K562 (cell line): ENCODE measurements at places on chromosomes 2 and 18.
A peak's percentile ranks its signal among the peaks of the same experiment; 100 is the strongest.

DNA sequence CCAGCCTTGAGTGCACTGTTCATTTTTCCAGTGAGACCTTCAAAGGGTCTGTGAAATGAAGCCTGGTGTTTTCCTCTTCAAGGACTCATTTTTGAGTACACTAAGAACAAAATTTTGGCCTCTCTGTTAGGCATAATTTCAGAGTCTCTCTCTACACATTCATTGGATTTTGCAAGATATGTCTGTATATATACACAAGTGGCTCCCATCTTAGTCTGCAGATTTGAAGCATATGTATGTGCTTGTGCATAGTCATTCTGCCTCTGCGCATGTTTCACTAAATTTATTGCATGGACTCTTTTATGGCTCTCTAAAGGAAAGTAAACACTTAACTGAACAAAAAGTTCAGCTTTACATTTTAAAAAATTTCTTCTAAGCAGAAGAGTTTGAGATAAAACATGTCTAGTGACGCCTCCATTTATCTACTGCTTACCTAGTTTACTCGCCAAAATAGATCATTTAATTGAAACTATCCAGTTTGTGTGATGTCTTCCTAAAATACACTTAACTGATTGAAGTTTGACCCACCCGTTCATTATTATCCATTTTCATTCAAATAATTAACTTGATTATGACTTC is 145.9 kb downstream of the FMNL2 start:
- no peaks in the 10 kb centered on the region for H3K27me3 ChIP-seq
- DNase-seq: no peak
- no peak overlapping the region for H3K27ac ChIP-seq
- no peaks in the 10 kb centered on the region for H3K4me1 ChIP-seq

GRCh38 chr2:58834404-58834803 is 593.3 kb upstream of the FANCL start:
- peak; percentile 32 for DNase-seq
- H3K27ac ChIP-seq: no peak overlapping the region
- H3K4me1 ChIP-seq: no peaks in the 10 kb centered on the region
- no peaks in the 10 kb centered on the region for H3K36me3 ChIP-seq

DNA sequence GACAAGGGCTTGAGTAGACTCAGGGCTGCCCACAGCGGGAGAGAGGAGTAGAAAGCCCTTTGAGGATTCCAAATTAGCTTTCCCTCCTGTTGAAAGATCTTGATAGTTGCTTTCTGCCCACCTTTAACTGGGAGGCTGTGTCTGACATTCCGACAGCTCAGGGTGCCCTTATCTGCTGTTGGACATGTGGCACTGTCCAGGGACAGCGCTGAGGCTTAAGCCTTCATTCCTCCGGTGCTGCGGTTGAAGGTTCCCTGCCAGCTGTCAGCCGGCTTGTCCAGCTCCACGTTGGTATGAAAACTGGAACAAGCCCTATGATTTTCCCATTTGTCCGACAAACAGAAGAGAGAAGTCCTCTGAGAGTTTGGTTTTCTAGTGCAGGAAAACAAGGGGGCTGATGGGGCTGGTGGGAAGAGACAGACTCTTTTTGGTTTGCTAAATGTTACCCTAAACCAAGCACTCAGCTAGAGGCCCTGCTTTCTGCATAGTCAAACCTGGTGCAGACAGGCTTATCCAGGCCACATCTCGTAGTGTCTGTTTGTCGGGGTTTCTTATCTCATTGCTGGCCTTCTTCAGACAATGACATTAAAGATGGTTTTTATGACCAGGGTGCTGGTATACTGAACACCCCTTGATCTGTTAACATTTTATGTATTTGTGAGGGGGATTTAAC is 24.5 kb downstream of the GREB1 start:
- H3K27me3 ChIP-seq: peaks cover 57% of the 10 kb centered on the region
- no peak overlapping the region for H3K4me3 ChIP-seq
- no peak overlapping the region for H3K27ac ChIP-seq
- no peak for DNase-seq

GRCh38 chr2:231613331-231613662 is 20.6 kb downstream of the TEX44 start:
- H3K4me1 ChIP-seq: peaks cover 17% of the 10 kb centered on the region; the same call in 2 of the 3 replicates
- peak overlapping the region; percentile 62 for H3K27ac ChIP-seq
- DNase-seq: no peak
- no peaks in the 10 kb centered on the region for H3K36me3 ChIP-seq
- no peak overlapping the region for H3K4me3 ChIP-seq

DNA sequence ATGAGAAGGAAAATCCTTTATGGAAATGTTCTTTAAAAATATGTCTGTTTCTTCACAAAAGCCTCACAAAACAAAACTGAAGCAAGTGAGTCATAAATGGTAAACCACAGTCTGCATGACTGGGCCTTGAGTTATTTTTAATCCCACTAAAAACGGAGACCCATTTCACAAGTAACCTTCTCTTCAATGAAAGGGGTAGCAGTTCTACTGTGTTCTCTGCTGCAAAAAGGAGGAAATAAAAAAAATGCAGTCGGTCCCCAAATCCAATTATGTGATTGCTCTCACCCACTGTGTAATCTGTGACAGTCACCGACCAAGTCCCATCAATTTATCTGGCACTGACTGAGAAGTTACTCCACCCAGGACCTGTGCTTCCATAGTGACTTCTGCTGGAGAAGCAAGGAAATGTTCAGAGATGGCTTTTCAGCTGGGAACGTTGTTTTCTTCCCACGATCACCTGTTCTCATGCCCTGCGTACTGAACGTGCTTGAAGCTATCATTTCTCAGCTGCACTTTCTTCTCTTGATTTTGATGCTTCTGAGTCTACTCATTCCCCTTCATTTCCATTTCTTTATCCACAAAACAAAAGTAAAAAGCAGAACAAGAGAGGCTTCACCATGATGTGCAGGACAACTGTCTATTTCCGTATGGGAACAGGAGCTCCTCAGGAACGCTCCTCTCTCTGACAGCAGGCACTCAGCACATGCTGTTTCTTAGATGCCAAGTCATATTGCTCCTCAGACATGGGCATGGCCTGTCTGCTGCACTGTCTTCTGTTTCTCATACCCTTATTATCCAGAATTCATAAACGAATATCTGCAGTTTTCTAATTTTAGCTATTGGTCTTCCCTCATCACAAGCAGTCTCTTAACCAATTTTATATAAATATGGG is 80.0 kb upstream of the TMEM200C start:
- H3K4me3 ChIP-seq: no peak overlapping the region
- no peak for DNase-seq
- H3K4me1 ChIP-seq: no peaks in the 10 kb centered on the region
- no peaks in the 10 kb centered on the region for H3K27me3 ChIP-seq

GRCh38 chr2:105470979-105471378 is 72.1 kb upstream of the FHL2 start:
- no peak overlapping the region for H3K4me3 ChIP-seq
- H3K27me3 ChIP-seq: no peaks in the 10 kb centered on the region
- H3K36me3 ChIP-seq: no peaks in the 10 kb centered on the region
- H3K4me1 ChIP-seq: peaks cover 17% of the 10 kb centered on the region
- H3K27ac ChIP-seq: no peak overlapping the region

DNA sequence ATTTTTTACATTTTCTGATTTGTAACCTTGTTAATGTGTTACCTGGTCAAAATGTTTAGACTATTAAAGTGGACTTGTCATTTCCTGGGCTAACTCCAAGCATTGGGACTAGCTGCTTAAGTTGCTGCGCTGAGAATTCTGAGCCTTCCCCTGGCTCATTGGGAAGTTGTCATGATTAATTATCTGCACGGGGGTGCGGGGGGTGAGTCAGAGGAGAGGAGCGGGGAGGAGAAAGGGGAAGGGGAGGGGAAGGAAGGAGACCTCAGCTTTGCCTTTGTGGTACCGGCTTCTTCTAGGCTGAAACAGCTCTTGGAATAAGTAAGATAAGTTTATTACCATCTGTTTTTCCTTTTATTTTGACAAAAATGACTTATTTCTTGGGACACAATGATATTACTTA is 52.9 kb upstream of the APCDD1 start:
- H3K27me3 ChIP-seq: peaks cover 36% of the 10 kb centered on the region
- H3K4me1 ChIP-seq: no peaks in the 10 kb centered on the region
- no peak for DNase-seq

DNA sequence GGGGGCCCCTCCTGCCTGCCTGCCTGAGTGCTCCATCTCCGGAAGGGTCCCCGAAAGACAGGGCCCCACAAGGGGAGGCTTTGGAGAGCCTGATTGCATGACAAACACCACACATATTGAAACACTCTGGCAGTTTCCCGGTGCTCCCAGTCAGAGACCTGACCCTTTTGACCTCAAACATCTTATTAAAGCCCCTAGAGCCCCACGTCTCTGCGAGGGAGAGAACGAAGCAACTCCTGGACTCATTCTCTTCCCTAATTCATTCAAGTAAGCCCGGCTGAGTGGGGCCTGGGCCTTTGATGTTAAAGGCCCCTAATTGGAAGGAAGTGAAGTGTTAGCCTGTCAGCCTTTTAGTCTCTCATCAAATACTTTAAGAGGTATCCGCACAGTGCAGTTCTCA is 335.6 kb downstream of the CYRIA start:
- no peaks in the 10 kb centered on the region for H3K4me1 ChIP-seq
- no peak for DNase-seq
- H3K27me3 ChIP-seq: no peaks in the 10 kb centered on the region; the same call in 2 of the 3 replicates
- no peak overlapping the region for H3K4me3 ChIP-seq
- no peak overlapping the region for H3K27ac ChIP-seq
- H3K36me3 ChIP-seq: no peaks in the 10 kb centered on the region

DNA sequence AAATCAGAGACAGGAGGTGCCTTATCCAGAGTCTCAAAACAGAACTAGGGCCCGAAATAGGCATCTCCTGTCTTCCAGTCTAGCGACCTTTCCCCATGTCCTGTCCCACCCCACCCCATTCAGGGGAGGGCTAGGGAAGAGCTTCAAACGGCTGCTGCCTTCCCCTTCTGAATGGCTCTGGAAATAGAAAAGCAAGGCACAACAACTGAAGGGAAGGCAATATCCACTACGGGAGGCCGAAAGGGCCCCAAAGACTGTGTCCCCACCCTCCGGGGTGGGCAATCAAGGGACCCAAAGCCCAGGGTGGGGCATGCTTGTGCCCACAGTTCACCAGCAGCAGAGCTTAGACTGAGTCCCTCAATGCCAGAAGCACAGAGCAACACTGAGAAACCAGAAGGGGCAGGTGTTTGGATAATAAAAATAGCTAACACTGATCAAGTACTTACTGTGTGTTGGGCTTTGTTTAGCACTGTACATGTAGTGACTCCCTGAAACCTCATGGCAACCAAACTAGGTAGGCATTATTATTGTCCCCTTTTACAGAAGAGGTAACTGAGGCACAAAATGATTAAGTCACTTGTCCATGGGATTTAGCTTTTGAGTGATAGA is 38.5 kb downstream of the CYRIA start:
- H3K4me3 ChIP-seq: no peak overlapping the region
- H3K4me1 ChIP-seq: peaks cover 58% of the 10 kb centered on the region
- H3K27me3 ChIP-seq: no peaks in the 10 kb centered on the region
- no peak for DNase-seq
- no peaks in the 10 kb centered on the region for H3K36me3 ChIP-seq
- no peak overlapping the region; the same call in 2 of the 3 replicates for H3K27ac ChIP-seq

DNA sequence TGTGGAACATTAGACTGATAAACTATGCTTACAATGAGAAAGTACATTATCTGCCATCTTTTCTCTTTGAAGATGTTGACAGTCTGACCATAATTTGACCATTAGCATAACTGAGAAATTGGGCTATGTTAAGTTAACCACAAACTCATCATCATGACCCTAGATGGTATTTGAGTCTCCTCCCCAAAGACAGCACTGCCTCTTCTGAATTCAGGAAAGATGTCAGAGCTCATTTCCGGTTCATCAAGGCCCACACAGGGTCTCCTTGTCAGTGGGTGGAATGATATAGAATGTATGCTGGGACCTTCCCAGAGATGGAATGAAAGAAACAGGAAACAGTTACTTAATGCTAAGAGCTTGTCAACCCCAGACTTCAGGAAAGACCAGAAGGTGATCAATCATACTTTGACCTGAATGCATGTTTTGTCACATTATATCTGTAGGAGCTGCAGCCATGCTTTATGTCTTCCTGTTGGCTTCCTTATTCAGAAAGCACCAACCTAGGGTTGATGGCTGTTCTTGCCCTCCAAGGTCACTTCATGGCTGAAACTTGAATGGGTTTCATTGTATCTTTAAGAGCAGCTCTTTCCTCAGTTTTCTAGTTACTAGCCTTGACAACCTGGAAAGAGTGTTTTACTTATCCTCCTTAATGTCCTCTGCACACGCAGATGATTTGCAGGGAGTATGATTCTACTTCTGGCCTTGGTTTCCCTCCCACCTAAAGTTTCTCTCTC is 99.1 kb upstream of the NEUROD1 start:
- no peak for DNase-seq
- no peak overlapping the region for H3K4me3 ChIP-seq
- H3K27me3 ChIP-seq: no peaks in the 10 kb centered on the region
- no peaks in the 10 kb centered on the region for H3K36me3 ChIP-seq

- H3K4me3 ChIP-seq: no peak overlapping the region
- peaks cover 30% of the 10 kb centered on the region for H3K4me1 ChIP-seq
- H3K27me3 ChIP-seq: peaks cover 34% of the 10 kb centered on the region; the same call in 2 of the 3 replicates
Observed at GRCh38 chr18:911025-911424, 6.4 kb downstream of the ADCYAP1 start.

- H3K27me3 ChIP-seq: peaks cover 10% of the 10 kb centered on the region; the same call in 1 of the 2 replicates
- no peak overlapping the region for H3K27ac ChIP-seq
- H3K36me3 ChIP-seq: no peaks in the 10 kb centered on the region
Observed at GRCh38 chr2:202122980-202123720, 50.1 kb downstream of the KIAA2012 start.

- DNase-seq: no peak
- H3K36me3 ChIP-seq: no peaks in the 10 kb centered on the region
- no peaks in the 10 kb centered on the region for H3K4me1 ChIP-seq
- H3K27me3 ChIP-seq: no peaks in the 10 kb centered on the region
Observed at GRCh38 chr18:59220164-59220783, 316 bp downstream of the GRP start.

DNA sequence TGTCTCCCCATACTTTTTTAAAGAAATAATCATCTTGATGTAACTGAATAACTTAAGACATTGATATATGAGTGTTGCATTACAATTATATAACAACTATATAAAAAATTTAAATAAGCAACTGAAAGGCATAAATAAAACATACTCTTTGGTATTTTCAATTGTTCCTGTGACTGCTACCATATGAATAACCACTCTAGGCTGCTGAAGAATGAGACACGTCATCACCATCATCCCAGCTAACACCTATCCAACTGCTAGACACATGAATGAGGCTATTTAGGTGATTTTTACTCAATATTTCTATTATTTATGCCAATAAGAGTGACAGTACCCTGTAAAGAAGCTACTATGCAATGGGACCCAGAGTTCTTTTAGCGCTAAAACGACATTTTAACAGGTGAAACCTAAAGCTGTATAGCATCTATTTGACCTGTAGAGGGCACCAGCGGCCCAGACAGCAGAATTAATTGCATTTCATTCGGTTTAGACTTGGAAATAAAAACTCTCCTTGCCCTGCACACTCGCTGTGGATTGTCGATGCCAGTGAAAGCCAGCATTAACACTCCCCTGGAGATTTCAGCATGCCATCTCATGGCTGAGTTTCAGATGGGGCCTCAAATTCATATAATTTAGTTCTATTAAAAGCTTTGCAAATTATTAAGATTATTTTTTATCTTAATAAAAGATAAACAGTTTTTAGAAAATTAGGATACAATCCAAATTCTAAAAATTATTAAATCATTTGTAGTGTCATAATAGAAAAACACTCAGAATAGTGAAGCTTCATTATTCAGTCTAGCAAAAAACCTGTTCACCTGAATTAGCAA is 89.4 kb upstream of the MAP2 start:
- H3K36me3 ChIP-seq: no peaks in the 10 kb centered on the region
- no peaks in the 10 kb centered on the region for H3K27me3 ChIP-seq
- H3K27ac ChIP-seq: no peak overlapping the region
- peak; percentile 9 for DNase-seq
- H3K4me1 ChIP-seq: no peaks in the 10 kb centered on the region
